ENCODE measurements at places on chromosomes 3 and 15.

GRCh38 chr3:129453732-129454131 lies 13.7 kb downstream of the IFT122 start:
- DNase-seq: no peak

DNA sequence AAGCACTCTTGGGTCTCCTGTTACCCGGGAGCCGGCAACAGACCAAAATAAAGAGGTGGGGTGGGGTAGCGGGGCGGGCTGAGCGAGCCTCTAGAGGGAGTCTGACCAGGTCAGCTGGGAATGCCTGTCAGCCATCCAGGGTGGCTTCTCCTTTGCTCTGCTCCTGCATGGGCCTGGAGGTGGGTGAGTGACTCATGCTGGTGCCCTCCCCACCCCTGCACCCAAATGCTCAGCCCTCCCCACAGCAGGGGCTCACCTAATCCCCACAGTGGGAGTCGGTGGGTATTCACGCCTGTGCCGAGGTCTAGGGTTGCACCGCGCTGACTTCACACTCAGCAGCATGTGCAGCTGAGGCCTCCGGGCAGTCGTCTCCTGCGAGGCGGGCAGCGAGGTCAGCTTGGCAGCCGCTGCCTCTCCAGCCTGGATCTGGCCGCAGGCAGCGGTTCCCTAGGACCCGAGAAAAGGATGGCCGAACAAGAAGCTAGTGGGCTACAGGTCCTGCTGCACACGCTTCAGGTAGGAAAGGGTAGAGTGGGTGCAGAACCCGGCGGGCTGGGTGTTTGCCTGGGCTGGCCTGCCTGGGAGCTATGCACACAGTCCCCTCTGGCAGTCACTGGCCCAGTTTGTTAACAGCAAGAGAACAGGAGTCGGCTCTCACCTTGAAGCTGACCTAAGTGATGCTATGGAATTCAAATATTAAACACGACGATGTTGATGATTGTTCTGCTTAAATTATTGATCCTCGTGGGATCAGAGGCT lies at the start of gene AGBL1:
TSS of gene AGBL1 (plus strand) at position 364 of the 759 bp plus-strand sequence.
- DNase-seq: no peak

DNA sequence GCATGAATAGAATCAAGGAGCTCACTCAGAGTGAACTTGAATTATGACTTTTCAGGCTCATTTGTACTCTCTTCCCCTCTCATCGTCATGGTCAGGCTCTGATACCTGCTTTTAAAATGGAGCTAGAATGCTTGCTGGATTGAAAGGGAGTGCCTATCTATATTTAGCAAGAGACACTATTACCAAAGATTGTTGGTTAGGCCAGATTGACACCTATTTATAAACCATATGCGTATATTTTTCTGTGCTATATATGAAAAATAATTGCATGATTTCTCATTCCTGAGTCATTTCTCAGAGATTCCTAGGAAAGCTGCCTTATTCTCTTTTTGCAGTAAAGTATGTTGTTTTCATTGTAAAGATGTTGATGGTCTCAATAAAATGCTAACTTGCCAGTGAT lies 9.6 kb downstream of the CCNDBP1 start:
- DNase-seq: no peak

- DNase-seq: no peak
Observed at GRCh38 chr15:65666257-65666656, 44.5 kb downstream of the SLC24A1 start.

GRCh38 chr15:36882487-36883131 lies 217.7 kb downstream of the MEIS2 start:
- no peak for DNase-seq

GRCh38 chr15:31010036-31010435 lies 18.6 kb upstream of the MTMR10 start:
- no peak for DNase-seq

- DNase-seq: no peak
Observed at GRCh38 chr3:138890555-138891187, 55.9 kb upstream of the PIK3CB start.

GRCh38 chr15:33980159-33980558 lies 11.9 kb downstream of the CHRM5 start:
- DNase-seq: no peak

Measured in CD4-positive, alpha-beta T cell (primary cell).